ENCODE measurements at places on chromosomes 3 and 15.
A peak's percentile ranks its signal among the peaks of the same experiment; 100 is the strongest.

DNA sequence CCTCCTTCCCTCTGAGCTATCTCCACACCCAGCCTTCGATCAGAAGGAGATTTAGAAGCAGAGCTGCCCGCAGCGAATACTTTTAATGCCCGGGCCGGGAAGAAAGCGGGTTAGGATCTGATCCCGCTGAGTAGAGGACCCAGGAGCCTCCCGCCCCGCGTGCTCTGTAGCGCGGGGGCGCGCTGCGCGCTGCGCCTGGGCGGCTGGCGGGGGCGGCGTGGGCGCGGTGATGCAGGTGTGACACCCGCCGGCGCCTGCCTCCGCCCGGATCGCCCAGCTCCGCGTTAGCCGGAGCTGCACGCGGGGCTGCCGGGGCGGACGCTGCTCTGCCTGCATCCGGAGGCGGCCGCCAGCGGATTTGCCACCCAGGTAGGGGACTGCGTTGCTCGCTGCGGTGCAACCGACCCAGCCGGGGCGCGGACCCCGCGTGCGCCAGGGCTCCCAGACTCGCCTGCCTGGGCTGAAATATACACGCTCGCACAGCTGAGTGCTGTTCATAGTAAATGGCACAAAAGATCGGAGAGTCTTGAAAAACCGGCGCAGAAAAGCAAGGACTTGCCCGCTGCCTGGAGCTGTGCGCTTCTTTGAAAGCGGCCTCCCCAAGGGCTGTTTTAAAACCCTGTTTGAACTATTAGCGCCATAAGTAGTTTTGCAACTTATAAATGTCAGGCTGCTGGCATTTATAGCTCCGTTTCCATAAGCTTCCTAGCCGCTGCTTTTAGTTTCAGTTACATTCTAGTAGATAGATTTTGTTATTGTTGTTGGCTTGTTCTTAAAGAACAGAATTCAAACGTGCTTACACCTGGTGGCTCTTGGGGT is at the start of gene SV2B:
TSS of gene SV2B (plus strand) at position 263 of the 819 bp plus-strand sequence. CDS start 126,007 bp downstream, outside the sequence.
- no peak for DNase-seq

GRCh38 chr15:64542091-64542490 is 81.7 kb downstream of the ZNF609 start:
- no peak for DNase-seq

DNA sequence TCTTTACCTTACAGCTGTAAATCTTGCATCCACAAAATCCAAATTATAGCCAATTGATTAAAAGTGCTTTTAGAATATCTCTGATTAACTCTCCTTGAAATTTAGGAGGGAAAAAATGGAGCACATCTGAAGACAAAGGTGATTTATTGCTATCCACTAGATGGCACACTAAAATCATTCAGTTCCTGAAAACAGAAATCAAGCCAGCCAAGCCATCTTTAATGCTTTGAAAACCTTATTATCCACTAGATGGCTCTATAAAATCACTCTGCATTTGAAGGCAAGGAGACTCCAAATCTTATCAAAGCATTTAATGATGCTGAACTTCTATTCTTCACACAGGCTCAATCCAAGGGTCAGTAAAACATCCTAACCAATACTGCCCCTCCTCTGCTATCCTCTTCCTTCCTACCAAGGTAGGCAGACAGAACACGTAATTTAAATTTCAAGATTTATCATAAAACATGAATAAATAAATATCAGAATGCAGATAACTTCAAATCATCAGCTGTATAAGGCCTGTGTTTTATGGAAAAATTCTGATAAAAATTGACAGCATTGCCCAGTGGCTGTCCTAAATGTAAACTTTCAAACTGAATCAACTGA is 48.4 kb downstream of the GOLIM4 start:
- DNase-seq = no peak

- DNase-seq = no peak
Observed at GRCh38 chr3:149542375-149543312, 68.1 kb downstream of the TM4SF4 start.

- DNase-seq = no peak
Observed at GRCh38 chr15:72847033-72847432, 63.5 kb upstream of the ADPGK start.

DNA sequence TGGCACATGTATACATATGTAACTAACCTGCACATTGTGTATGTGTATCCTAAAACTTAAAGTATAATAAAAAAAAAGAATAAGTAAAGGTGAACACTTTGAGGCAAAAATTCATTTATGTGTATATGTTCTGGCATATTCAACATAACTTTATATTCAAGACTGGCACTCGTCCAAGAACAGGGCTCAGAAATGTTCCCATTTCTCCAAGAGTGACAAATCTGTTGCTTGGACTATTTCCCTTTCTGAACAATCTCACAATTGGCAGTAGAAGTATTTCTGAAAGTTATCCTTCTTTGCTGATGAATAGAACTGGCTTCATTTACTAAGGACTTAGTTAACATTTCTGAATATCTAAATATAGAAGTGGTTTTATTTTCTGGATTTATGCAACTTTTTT is 212.8 kb downstream of the ADAMTSL3 start:
- no peak for DNase-seq

DNA sequence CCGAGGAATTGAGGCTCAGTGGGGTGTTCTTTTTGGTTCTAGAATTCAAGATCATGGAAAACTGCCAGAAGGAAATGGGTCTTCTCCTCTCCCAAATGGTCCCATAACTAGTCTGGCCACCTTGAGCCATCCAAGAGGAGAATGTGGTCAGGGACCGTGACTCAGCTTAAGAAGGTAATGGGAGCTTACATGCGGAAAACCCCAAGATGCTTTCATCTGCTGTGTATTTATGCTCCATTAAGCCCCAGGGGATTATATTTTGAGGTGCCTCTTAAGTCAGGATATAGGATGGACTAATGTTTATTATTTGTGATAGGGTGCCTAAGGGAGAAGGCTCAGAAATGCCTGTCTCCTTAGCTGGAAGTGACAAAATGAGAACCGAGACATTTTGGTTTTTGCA is 39.2 kb upstream of the DLG1 start:
- DNase-seq = no peak

DNA sequence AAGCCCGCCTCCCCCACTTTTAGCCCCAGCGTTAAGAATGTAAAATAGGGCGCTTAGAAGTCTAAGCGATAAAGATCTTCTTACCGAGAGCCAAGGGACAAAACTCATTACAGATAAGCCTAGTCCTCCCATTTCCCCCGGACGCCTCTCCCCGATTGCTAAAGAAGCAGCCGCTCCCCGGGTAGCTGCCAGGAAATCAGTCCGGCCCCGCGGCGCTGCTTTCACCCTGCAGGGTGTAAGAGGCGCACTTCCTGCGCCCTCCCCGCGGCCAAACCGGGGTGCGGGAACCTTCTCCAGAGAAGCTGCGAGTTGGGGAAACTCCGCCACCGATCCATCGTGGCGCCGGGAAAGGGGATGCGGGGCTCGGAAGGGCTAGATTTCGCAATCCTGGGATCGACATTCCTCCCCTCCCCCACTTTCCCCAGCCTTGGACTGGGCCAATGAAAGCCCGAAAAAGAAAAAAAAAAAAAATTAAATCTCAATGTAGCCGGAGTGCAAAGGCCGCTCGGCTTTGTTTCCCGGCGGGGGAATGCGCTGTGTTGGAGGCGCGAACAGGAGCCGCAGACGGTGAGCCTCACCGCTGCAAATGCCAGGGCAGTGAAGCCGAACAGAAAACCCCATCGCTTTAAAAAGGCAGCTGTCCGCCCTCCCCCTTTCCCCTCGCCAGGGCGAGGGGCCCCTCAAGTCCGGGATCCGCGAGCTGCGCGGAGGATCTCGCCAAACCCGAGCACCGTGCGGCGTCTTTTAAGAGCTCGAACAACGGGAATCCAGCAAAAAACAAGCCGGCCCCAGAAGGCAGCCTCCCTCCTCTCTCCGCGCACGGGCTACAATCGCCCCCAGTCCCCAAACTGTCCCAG is 626 bp upstream of the PTPRG start:
- DNase-seq = no peak

GRCh38 chr3:101833446-101833974 is 15.8 kb upstream of the NFKBIZ start:
- DNase-seq = no peak

GRCh38 chr3:188170461-188171459 is 16.8 kb downstream of the LPP start:
- no peak for DNase-seq

DNA sequence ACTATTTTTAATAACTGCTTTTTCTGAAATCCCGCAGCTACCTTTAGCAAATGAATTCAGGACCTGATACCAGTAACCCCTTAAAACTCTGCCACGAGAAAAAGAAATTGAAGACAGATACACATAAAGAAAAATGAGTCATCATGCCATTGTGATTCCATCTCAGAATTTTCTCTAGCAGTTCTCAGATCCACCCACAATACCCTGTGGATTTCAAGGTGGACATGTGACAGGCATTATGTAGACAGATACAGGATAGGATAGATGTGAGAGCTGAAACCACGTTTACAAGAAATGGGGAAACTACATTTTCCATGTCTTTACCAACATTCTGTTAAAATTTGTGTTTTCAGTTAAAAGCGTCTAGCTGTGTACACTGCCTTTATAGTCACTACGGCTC is 291.9 kb upstream of the NR2F2 start:
- no peak for DNase-seq

- DNase-seq = no peak
Observed at GRCh38 chr15:101062471-101063171, 143.5 kb downstream of the LRRK1 start.

- no peak for DNase-seq
Observed at GRCh38 chr15:90184786-90185704, 16.1 kb upstream of the SEMA4B start.

GRCh38 chr3:31075876-31076275 is 181.4 kb upstream of the GADL1 start:
- no peak for DNase-seq

DNA sequence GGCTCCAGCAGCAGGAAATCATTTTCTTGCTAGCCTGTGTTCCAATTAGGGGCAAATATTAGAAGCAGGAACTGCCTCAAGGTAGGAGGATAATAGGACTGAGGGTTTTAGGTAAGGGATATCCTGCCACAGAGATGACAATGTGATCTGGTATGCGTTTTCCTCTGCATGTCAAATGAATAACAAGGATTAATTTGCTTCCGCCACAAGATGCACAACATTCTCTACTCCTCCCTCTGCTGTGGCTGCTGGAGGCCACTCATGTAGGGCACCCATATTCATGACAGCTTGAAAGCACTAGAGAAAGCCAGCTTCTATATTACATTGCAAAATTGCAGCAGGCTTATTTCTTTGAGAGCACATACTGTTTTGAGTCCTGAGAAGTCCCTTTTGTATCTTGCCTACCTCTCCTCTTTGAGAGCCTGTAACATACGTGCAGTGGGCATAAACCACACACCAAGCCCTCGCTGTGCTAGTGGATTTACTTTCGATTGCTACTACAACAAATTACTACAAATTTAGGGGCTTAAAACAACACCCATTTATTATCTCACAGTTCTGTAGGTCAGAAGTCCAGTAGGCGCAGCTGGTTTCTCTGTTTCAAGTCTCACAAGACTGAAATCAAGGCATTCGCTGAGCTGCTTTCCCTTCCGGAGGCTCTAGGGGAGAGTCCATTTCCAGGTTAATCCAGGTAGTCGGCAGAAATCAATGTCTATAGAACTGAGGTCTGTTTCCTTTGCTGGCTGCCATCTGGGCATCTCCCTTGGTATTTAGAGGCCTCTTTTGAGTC is 5.9 kb upstream of the CD47 start:
- DNase-seq = no peak

GRCh38 chr15:83665480-83665879 is 11.6 kb downstream of the ADAMTSL3 start:
- DNase-seq = no peak

DNA sequence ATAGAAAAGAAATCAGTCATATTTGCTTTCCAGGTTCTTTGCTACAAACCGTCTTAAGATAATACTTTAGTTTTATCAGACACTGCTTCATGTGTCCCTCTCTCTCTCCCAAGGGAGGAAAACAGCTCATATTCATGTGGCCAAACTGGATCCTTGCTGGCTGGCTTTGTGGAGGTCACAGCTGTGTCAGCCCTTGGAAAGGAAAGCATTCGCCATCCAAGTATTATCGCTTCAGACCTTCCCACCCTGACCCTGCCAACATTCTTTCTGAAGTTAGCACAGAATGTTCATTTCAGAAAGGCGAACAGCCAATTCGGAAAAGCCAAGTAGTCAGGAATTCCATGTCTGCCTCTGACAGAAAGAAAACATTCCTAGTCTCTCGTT is 213.6 kb downstream of the FEZF2 start:
- DNase-seq = no peak

DNA sequence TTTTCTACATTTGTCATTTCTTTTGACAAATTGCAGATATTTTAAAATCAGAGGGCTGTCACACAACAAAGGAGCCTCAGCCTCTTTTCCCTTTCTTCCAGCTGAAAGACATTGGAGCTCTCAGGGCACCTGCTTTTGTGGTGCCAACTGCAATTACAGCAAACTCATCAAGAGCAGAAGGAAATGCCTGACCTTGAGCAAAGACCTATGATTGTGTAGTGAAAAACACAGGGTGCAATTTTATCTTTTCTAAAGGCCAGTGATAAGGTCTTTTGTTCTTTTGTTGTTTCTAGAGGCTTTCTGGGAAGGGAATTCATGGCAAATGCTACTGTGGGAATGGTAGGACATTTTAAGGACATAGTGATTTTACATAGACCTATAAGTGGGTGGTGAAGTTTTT is 214.3 kb downstream of the OXSM start:
- no peak for DNase-seq

- DNase-seq = no peak
Observed at GRCh38 chr3:19348941-19349564, 200.7 kb downstream of the KCNH8 start.

- no peak for DNase-seq
Observed at GRCh38 chr15:77430213-77430612, 9.5 kb downstream of the HMG20A start.

GRCh38 chr3:106089806-106090205 is 221.0 kb upstream of the CBLB start:
- DNase-seq = no peak

GRCh38 chr15:95948411-95948810 is 382.1 kb upstream of the NR2F2 start:
- DNase-seq = no peak

DNA sequence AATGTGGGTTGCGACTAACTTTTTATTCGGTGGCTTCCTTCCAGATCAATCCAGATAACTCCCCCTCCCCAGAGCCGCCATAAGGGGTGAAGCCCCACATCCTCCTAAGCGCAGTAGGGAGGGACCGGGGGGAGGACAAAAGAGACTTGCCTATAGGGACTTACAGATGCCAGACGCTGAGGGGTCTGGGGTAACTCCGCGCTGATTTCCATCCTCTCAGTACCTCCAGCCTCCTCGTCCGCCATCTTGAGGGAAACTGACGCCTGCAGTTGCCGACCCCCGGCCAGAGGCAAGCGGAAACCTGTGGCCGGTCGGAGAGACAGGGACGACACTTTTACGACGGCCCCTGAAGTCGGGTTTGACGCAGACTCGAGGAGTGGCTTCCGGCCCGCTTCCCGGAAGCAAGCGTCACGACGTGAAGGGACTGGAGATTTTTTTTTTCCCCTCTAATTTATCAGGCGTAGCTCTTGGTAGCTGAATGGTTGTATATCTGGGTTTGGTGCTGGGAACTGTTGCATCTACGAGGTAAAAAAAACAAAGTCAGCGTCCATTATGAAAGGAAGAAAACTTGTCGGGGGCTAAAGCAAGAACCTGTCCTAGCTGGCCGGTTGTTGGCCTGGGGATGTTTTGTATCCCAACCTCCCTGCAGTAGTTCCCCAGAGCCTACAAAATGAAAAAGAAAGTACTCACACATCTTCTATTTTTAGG is at the start of gene UBR1:
TSS of gene UBR1 (minus strand) at position 261 of the 708 bp plus-strand sequence. CDS start at position 245, 16 bp downstream.
- DNase-seq = peak; percentile 81
